Upper lobe of left lung (tissue), 6 donors: ENCODE measurements at places on chromosomes 2 and 18. TPM values are rescaled to one million over a fixed set of nuclear protein-coding genes. Genes with fewer than 3 reads are reported as not detected.

DNA sequence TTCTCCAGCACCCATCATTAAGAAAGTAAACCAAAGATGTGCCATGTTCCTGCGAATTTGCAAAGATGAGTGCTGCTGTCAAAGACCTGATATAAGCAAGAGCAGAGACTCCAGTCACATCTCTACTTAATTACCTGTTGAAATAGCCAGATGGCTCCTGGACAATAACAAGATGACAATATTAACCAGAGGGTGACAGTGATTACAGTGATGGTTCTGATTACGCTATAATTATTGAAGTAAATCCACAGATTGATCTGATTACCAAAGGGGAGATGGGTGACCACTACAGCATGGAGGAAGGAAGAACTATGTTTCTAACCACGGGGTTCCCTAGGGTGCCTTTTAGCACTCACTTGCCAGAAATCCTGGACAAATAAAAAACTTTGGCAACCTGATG, 36.5 kb upstream of the AFF3 start:
- DNase-seq = no peak
- no peaks in the 10 kb centered on the region for H3K36me3 ChIP-seq
- H3K27me3 ChIP-seq = no peaks in the 10 kb centered on the region
- no peak overlapping the region for H3K27ac ChIP-seq
- no peak overlapping the region for H3K4me3 ChIP-seq

The DSC2 gene
- 14.0 TPM for total RNA-seq

The SCN1A gene
- total RNA-seq = 11.5 TPM

- peaks cover 13% of the 10 kb centered on the region for H3K4me1 ChIP-seq
- no peak overlapping the region for H3K4me3 ChIP-seq
- no peak for DNase-seq
- H3K27ac ChIP-seq = no peak overlapping the region
These were observed 2.6 kb upstream of the TLK1 start for GRCh38 chr2:171163261-171163660.

DNA sequence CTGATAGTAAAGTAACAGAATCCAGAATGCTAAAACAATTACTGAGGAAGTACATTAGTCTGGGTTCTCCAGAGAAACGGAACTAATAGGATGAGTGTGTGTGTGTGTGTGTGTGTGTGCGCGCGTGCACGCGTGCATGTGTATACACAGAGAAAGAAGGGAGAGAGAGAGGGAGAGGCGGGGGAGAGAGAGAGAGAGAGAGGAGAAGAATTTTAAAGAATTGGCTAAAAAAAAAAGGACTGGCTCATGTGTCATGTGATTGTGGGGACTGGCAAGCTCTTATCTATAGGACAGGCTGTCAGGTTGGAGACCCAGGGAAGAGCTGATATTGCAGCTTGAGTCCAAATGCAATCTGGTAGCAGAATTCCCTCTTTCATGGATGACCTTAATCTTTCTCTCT, 976.2 kb upstream of the CDH2 start:
- no peaks in the 10 kb centered on the region for H3K36me3 ChIP-seq
- H3K27me3 ChIP-seq = no peaks in the 10 kb centered on the region
- H3K4me1 ChIP-seq = no peaks in the 10 kb centered on the region
- H3K27ac ChIP-seq = no peak overlapping the region
- H3K4me3 ChIP-seq = no peak overlapping the region

GRCh38 chr18:61825386-61825785, 67.4 kb downstream of the RNF152 start:
- no peak for DNase-seq
- H3K4me3 ChIP-seq = no peak overlapping the region
- no peaks in the 10 kb centered on the region for H3K36me3 ChIP-seq
- no peaks in the 10 kb centered on the region for H3K4me1 ChIP-seq

DNA sequence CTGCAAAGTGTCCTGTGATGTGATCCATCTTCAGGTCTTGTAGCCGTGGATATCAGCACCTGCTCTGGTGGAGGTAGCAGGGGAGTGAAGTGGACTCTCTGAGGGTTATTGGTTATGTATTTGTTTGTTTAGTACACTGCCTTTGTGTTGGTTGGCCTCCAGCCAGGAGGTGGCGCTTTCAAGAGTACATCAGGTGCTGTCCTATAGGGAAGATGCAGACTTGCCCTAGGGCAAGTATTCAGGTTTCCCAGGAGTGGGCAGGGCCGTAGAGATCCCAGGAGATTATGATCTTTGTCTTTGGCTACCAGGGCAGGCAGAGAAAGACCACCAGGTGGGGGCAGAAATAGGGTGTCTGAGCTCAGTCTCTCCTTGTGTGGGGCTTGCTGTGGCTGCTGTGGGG, 411.8 kb downstream of the SOX11 start:
- H3K27me3 ChIP-seq = no peaks in the 10 kb centered on the region
- DNase-seq = no peak
- H3K4me3 ChIP-seq = no peak overlapping the region
- H3K4me1 ChIP-seq = no peaks in the 10 kb centered on the region
- H3K36me3 ChIP-seq = no peaks in the 10 kb centered on the region
- no peak overlapping the region for H3K27ac ChIP-seq

- no peak for DNase-seq
- no peak overlapping the region for H3K4me3 ChIP-seq
- no peaks in the 10 kb centered on the region for H3K36me3 ChIP-seq
- no peaks in the 10 kb centered on the region for H3K27me3 ChIP-seq
- H3K4me1 ChIP-seq = no peaks in the 10 kb centered on the region
These were observed 183.5 kb downstream of the SCG2 start for GRCh38 chr2:223418604-223419199.

DNA sequence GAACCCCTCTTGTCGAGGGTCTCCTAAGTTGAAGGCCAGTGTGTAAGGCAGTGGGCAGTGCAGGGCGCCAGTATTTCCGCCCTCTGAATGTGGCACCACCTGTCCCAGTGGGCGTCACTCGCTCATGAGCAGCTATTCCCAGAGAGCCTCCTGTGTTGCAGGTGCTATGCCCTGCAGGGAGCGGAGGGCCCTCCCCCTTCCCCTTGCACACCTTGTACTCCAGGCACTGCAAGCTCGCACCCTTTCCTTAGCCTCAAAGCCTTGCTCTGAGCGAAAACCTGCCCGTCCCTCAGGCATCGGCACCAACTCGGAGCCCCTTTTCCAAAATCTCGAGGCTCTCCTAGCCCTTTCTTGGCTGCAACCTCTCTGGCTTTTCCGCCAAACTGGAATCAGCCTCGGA, 282.7 kb downstream of the AGAP1 start:
- no peak overlapping the region for H3K4me3 ChIP-seq
- DNase-seq = no peak
- no peak overlapping the region for H3K27ac ChIP-seq
- H3K36me3 ChIP-seq = no peaks in the 10 kb centered on the region
- H3K4me1 ChIP-seq = no peaks in the 10 kb centered on the region

- no peaks in the 10 kb centered on the region for H3K27me3 ChIP-seq
- H3K27ac ChIP-seq = no peak overlapping the region
- no peak overlapping the region for H3K4me3 ChIP-seq
- no peak for DNase-seq
These were observed 47.5 kb downstream of the KDM3A start for GRCh38 chr2:86488561-86489250.

GRCh38 chr2:101251844-101252407, 760 bp upstream of the CNOT11 start:
- peak overlapping the region; percentile 77 for H3K4me3 ChIP-seq
- peaks cover 34% of the 10 kb centered on the region for H3K4me1 ChIP-seq
- no peaks in the 10 kb centered on the region for H3K27me3 ChIP-seq
- peak overlapping the region; percentile 99 for H3K27ac ChIP-seq
- no peaks in the 10 kb centered on the region for H3K36me3 ChIP-seq
- no peak for DNase-seq

DNA sequence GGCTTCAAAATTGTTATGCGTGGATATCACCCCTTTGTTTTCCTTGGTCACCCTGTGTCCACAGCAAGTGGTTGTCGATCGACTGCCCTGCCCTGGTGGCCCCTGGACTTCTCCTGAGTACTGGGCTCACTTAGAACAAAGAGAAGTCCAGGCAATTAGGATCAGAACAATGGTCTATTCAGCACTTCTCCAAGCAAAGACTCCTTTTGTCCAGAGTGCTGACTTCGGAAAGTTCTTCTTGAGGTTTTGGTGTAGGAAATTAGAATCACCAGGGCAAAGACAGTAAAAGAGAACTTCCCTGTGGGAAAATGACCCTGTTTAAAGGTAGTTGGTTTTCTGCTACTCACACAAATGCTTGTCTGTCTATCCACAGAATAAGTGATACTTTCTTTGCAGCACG, 173.9 kb downstream of the FHOD3 start:
- H3K27me3 ChIP-seq = no peaks in the 10 kb centered on the region
- no peak for DNase-seq
- H3K4me1 ChIP-seq = no peaks in the 10 kb centered on the region
- H3K4me3 ChIP-seq = no peak overlapping the region
- no peaks in the 10 kb centered on the region for H3K36me3 ChIP-seq

DNA sequence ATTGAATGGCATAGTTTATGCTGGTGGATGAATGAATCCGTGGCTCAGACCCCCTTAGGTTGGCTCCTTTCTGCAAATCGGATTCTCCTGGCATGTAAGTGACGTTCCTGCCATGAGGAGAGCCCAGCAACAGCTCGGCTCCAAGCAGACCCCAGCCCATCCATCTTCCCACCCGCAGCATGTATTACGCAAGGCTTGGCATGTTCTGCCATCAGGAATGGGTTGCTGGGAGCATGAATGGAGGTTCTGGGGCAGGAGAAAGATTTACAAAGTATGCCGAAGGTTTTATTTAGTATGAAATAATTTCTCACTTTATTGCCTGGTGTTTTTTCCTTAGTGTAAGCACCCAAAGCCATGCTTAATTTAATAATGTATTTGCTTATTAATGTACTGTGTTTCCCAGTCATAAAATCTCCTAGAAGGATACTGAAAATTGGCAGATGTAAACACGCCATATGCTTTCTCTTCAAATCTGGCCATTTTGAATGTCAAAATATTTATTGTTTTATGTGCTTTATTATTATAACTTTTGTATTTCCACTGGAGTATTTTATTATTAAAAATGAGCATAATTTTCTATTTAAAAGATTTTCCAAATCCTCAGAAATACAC, 128.5 kb downstream of the ACKR3 start:
- no peaks in the 10 kb centered on the region for H3K27me3 ChIP-seq
- no peaks in the 10 kb centered on the region for H3K36me3 ChIP-seq
- H3K4me3 ChIP-seq = no peak overlapping the region
